ENCODE measurements at places on chromosomes 4 and X.

DNA sequence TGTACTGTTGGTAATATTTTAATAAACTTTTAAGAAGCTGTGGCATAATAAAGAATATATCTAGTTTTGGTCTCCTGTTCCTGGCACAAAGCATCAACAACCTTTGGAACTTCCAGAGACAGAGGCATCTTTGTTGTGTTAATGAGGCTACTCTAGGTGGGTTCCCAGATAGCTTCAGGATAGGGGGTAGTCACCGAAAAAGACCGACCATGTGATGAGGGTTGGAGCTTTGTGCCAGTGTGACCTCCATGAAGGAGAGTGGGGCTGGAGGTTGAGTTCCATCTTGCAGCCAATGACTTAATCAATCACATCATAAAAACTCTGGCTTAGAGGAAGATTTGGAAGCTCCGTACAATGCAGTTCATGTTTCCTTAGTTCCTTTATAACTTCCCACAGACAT, 9.9 kb downstream of the PPAT start:
- no peak for DNase-seq

- no peak for DNase-seq
These were observed 49.9 kb downstream of the DOCK11 start for GRCh38 chrX:118545510-118545909.

DNA sequence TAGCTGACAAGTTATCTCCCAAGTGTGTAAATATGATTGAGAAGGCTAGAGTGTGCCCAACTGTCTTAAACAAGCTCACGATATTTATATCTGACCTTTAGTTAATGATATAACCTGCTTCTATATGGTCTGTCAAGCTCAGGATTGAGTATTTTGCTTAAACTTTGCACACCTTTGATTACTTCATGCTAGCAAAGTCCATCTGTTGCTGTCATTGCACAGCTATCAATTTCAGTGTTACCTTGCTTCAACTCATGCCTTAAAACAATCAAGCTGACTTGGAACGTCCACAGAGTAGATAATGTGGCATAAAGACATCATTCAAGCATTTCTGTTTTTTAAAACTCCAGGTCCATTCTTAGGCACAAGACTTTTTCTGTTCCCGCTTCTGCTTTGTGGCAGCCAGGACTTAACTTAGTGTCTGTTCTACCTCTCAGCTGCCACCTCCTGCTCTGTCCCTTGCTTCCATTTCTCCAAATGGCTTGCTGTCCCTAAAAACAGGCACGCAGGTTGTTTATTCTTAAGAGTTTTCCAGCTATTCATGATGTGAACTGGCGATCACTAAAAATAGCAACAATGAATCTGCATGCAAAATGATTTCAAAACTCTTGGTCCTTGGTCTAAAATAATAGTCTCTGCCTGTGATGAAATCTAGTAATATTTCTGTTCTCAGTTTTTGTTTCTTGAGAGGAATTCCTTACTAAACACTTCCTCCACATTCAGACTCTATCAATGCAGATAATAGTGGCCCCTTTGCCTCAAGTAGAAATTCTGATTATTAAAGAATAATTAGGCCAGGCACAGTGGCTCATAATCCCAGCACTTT, 16.3 kb upstream of the NEIL3 start:
- no peak for DNase-seq

- DNase-seq: no peak
These were observed 84.2 kb downstream of the CHRNA9 start for GRCh38 chr4:40419231-40419912.

DNA sequence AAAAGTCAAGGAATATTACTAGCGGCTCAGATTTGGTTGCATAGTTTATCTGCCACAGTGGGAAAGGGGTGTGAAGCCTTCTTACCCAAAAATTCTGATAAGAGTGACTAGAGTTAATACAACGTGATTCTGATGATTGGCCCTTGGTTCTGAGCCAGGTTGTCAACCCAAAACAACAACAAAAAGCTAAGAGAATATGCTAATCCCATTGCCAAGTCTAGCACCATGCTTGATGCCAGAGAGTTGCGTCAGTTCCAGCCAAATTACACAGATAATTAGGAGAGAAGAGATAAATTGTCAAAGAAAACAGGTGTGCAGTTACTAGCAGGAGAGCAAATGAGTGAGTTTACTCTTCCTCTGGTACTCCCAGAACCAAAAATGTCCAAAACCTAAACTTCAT, 287.4 kb upstream of the AGA start:
- no peak for DNase-seq

- no peak for DNase-seq
These were observed 27.2 kb upstream of the TMSB4X start for GRCh38 chrX:12947545-12948235.

DNA sequence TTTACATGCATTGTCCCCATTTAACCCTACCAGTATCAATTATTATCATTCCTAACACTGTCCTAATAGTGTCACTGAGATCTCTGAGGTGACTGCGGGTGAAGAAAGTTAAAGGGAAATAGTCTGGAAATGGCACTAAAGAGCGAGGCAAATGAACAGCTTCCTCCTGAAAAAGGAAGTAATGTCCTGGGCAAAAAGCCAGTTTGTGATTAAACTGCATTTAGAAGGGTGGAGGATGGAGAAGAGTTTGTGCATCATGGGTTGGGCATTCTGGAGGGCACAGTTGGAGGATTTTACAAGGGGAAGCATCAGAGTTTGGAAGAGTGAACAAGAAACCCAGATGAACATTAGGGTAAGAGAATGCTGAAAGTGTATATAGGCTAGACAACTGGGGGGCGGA, 60.5 kb upstream of the SLC25A4 start:
- no peak for DNase-seq

DNA sequence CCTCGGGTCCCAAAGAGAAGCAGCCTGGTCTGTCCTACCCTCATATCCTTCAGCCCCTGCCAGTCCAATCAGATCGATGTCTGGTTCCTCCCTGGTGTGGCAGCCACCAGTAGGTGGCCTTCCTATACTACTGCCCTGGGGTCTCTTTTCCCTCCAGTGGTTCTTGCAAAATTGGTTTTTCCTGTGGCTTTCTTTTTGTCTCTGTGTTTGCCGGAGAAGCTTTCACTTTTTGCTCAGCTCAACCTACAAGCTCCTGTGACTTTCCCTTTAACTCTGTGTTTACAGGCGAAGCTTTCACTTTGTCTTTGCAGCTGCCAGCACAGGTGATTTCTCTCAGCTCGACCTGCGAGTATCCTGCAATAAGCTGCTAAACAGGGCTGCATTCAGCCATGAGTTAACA, 46.8 kb downstream of the UGT2A3 start:
- no peak for DNase-seq

- DNase-seq: no peak
These were observed 5.4 kb downstream of the TSPAN5 start for GRCh38 chr4:98652996-98653395.

DNA sequence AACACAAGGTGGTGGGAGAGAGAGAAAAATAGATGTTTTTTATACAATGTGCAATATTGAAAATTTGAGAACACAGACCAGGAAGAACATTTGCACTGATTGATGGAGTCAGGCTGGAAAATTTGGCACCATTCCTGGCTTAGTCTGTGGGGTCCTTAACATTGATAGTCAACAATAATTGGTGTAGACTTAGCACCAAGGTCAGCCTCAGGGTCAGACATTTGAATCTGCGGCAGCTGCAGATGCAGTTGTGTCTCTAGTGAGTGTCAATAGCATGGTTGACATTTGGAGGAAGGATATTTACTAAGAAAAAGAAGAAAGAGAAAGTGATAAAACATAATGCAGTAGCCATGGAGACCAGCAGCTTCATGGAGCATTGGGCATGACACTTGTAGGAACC, 31.5 kb upstream of the GLRA3 start:
- no peak for DNase-seq

DNA sequence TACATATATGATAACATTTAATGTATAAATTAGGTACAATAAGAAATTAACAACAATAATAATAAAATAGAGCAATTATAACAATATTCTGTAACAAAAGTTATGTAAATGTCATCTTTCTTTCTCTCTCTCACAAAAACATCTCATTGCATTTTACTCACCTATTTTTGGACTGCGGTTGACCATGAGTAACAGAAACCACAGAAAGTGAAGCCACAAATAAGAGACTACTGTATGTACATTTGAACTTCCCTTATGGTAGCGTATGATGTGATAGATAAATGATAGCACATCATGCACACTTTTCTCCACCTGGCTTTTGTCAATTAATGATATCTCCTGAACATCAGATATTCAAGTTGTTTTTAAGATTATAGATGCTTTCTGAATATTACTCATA, 80.5 kb downstream of the HNRNPD start:
- DNase-seq: no peak

DNA sequence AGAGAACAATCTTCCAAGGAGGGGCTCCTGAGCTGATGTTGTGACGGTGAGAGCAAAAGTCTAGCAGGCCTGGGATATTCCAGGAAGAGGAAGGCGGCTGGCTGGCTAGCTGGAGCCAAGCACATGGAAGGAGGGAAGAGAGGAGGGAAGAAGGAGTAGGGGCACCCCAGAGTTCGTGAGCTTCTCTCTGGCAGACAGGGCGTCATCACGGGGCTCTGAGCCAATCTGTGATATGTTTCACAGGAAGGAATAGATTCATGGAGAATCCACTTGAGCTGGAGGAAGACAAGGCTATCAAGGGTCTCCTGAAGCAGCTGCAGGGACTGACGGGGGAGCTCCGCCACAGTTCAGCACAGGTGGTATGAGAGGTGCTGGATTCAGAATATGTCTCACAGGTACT, 73.6 kb downstream of the DHRSX start:
- DNase-seq: no peak

DNA sequence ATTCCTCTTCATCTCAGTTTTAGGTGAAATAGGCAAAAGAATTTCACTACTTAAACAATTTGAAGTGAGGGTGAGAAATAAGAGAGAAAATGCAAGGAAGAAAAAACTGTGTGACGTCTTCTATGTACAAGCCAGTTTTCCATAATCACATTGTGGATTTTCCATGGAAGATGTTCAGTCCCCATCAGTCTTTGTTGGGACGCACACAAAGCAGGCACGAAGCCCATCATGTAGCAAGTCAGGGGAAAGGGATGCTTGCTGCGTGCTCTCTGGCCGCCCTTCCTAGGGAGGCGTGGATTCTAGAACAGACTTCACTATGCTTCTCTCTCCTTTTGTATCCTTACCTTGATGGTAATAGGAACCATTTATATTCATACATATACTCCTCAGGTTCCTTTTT, 54.7 kb downstream of the RBPJ start:
- no peak for DNase-seq

GRCh38 chr4:184846531-184846930, 20.8 kb upstream of the ACSL1 start:
- DNase-seq: no peak

DNA sequence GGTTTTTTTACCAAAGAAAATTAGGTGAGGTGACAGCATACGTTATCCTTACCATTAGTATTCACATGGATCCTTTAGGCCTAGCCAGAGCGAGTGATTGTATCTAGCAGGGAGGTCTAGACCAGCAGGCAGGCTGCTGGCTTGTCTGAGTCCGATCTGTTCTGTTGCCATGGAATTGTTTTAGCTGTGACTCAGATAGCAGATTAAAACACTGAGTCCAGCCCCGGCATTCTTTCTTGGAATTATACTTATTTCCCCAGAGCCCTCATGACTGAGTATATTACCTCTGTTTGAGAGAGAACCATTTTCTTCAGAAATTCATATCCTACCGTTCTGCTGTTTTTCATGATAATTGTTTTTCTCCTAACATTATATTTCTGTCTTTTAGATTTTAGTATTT, 37.4 kb downstream of the OCRL start:
- no peak for DNase-seq

- DNase-seq: no peak
These were observed 30.1 kb upstream of the GPRIN3 start for GRCh38 chr4:89337681-89338080.

GRCh38 chr4:891747-892146, 40.4 kb downstream of the GAK start:
- no peak for DNase-seq

- no peak for DNase-seq
These were observed 334.6 kb upstream of the PPARGC1A start for GRCh38 chr4:24224446-24224845.

DNA sequence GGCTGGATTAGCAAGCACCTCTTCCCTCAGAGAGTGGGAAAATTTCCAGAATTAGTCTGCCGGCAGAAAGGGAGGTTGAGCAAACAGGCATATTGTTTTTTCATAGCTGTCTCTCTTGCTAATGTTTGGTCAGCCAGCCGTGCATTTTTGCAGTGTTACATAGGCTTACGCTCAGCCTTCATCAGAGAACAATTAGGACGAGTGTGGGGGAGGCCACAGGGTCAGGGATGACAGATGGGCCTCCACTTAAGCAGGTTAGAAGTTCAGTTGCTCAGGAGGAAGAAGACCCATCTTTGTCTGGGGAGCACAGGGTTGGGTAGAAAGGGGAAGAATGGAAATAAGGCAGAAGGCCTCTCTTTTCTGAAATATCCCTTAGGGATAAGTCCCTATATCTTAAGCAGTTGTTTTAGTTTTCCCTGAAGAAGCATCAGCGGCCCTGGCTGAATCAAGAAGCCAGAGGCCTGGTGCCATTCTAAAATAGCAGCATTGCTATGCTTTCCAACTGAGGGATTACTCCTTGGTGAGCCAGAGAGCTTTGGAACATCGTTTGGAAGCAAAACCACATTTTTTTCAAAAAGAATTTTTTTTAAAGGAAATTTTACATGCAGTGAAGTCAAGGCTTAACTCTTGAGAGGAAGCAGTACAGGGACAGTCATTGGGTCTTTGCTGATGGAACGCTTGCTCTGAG, 118.8 kb downstream of the SMIM20 start:
- no peak for DNase-seq

DNA sequence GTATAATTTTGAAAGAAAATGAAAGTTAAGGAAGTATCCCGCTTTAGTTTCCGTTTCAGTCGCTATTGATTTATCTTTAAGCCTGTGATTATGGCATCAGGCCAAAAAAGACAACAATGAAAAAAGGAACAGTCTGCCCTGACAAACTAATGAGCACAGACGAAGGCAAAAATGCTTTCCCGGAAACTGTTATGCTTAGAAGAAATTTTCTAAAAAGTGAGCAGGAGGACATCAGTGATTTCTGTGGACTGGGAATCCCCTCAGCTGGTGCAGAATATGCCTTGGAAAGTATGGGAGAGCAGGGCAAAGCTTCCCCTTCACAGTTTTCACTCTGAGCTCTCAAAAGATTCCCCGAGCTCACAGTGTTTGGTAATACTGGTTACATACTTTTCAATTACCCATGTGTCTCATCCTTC, 5.1 kb upstream of the CXCL10 start:
- no peak for DNase-seq

DNA sequence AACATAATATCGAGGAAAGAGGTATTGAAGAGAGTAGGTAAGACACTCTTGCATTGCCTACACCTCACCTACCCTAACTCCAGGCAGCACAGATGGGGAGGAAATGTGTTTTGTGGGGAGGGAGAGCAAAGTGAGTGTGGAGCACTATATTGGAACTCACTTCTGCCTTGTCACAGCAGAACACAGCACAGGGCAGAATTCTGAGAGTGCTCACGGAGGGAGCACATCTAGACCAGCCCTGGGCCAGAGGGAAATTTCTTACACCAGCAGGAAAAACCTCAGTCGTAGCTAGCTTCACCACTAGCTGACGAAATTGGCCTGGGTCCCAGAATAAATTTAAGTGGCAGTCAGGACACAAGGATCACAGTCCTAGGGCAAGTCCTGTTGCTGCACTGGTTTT, 517.3 kb downstream of the TMA16 start:
- no peak for DNase-seq
